A549 treated with AZD2906 at 1 μM for 4 hours (cell line): ENCODE measurements at places on chromosomes 1 and 21. TPM values are rescaled to one million over a fixed set of nuclear protein-coding genes. Genes with fewer than 3 reads are reported as not detected.

The ITLN2 gene
- total RNA-seq, result 0.64 to 0.98 TPM (median 0.83 TPM) in 5 replicates

The ANKRD34A gene
- total RNA-seq, result 0.21 to 0.30 TPM (median 0.25 TPM) in 5 replicates

The FCGR2B gene
- total RNA-seq, result not detected in 5 replicates

The NRIP1 gene
- total RNA-seq, result 7.1 to 14.4 TPM (median 11.1 TPM) in 5 replicates

The TSPEAR gene
- not detected in 5 replicates for total RNA-seq

The LCE2B gene
- total RNA-seq, result not detected in 5 replicates

The RBM8A gene
- total RNA-seq, result 212 to 255 TPM (median 223 TPM) in 5 replicates

The IGSF9 gene
- total RNA-seq, result 0.12 to 0.22 TPM (median 0.15 TPM) in 5 replicates

The CBS gene
- 11.4 to 13.8 TPM (median 12.0 TPM) in 5 replicates for total RNA-seq

The MROH7 gene
- total RNA-seq, result 0.02 TPM in 1 of 5 replicates, not detected in the others

The TMEM81 gene
- 1.3 to 2.3 TPM (median 2.0 TPM) in 5 replicates for total RNA-seq

The CLEC20A gene
- total RNA-seq, result not detected in 5 replicates

The LAMC1 gene
- 89.6 to 127 TPM (median 104 TPM) in 5 replicates for total RNA-seq

The OR10J1 gene
- not detected in 5 replicates for total RNA-seq

The SPRR2F gene
- not detected in 5 replicates for total RNA-seq

The PPFIA4 gene
- total RNA-seq, result 0.27 to 1.1 TPM (median 0.31 TPM) in 5 replicates

The LCE3E gene
- 0.12 to 0.24 TPM (median 0.20 TPM) in 4 of 5 replicates, not detected in the other for total RNA-seq

The DIO1 gene
- not detected in 5 replicates for total RNA-seq

The OPTC gene
- not detected in 5 replicates for total RNA-seq

The SF3B4 gene
- 129 to 146 TPM (median 133 TPM) in 5 replicates for total RNA-seq

The SMYD3 gene
- total RNA-seq, result 13.3 to 14.0 TPM (median 13.8 TPM) in 5 replicates

The VANGL2 gene
- 0.46 to 0.98 TPM (median 0.71 TPM) in 5 replicates for total RNA-seq

The FHAD1 gene
- total RNA-seq, result 0.39 to 0.77 TPM (median 0.62 TPM) in 5 replicates

The NLRP3 gene
- 0.02 TPM in 1 of 5 replicates, not detected in the others for total RNA-seq

The OR2T29 gene
- not detected in 5 replicates for total RNA-seq

The NHLH1 gene
- 0.32 to 0.71 TPM (median 0.40 TPM) in 5 replicates for total RNA-seq

The KRTAP19-2 gene
- total RNA-seq, result not detected in 5 replicates
